HS-5 (cell line): ENCODE measurements at places on chromosomes 11 and 22.

- DNase-seq = no peak
Observed at GRCh38 chr11:65646958-65647701, 9.2 kb downstream of the SIPA1 start.

GRCh38 chr22:41915035-41915785 lies at the start of gene SHISA8:
TSS of gene SHISA8 (minus strand) at chr22:41915074. CDS start at chr22:41914667, 407 bp downstream.
- DNase-seq = no peak

DNA sequence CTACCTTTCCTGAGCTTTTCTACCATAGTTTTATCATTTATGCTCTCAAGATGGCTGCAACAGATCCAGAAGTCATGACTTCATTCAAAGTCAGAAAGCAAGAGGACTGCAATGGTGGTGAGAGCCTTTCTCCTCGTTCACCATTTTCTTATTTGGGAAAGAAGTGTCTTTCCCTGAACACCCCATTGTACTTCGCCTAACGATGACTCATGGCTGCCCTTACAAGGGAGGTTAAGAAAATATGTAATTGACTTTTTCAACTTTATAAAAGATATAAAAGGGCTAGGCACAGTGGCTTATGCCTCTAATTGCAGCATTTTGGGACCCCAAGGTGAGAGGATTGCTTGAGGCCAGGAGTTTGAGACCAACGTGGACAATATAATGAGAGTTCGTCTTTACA lies 541.7 kb downstream of the METTL15 start:
- DNase-seq = no peak

- DNase-seq = no peak
Observed at GRCh38 chr11:121497176-121497998, 44.6 kb upstream of the SORL1-AS1 start.

- DNase-seq = no peak
Observed at GRCh38 chr11:134454146-134454690, 42.2 kb upstream of the B3GAT1 start.

GRCh38 chr11:13111813-13112130 lies 102.7 kb downstream of the RASSF10 start:
- no peak for DNase-seq

- DNase-seq = no peak
Observed at GRCh38 chr11:46987183-46987582, 50.6 kb downstream of the CSTPP1 start.
